Occipital lobe (tissue), 3 donors: ENCODE measurements at places on chromosomes 6 and 20. TPM values are rescaled to one million over a fixed set of nuclear protein-coding genes. Genes with fewer than 3 reads are reported as not detected.

Gene GNAS-AS1
- total RNA-seq: 0.94 TPM

Gene MTHFD1L
- total RNA-seq: 18.4 TPM

Gene HLA-DQA1
- total RNA-seq: 0.16 TPM

DNA sequence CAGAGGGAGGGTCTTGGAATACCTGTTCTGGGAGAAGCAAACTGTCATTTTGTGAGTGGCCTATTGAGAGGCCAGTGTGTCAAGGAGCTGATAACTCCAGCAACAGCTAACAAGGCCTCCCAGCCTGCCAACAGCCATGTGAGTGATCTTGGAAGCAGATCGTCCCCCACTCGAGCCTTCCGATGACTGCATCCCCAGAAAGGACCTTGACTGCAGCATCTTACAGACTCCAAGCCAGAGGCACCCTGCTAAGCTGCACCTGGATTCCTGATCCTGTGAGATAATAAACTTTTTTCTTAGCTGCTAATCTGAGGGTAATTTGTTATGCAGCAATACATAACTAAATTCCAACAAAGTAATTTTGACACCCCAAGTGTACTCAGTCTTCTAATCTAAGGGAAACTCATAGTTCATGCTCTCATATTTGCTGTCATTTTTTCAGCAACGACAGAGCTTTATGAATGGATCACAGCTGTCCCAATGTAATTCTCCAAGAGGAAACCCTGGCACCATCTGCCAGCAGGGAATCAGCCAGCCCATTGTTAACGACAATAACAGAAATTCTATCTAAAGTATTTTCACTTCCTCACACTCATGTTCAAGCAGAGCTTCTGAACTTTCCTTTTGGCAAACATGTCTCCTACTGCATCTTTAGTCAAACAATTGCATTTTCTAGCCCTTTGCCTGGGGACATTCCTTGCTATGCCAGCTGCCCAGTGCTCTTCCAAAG, 470.2 kb upstream of the BTBD3 start:
- DNase-seq: no peak

DNA sequence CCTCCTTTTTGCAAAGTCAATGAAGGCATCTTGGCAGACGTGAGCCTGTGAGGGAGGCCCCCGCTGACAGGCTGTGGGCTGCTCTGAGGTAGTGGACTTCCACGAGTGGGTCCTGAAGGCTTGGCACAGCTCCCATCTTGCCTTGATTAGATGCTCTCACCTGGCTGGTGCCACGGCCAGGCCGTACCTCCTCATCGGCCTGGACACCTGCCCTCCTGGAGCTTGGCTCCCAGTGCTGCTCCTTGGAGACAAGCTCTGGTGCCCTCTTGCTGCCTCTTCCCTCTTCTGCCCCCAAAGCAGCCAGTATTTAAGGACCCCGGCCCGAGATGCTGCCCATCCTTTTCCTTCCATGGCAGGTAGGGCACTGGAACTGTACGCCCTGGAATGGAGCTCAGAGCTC, 93.5 kb downstream of the ERMARD start:
- no peak for DNase-seq

- no peak for DNase-seq
Observed at GRCh38 chr6:76578746-76579145, 506.3 kb upstream of the IMPG1 start.

DNA sequence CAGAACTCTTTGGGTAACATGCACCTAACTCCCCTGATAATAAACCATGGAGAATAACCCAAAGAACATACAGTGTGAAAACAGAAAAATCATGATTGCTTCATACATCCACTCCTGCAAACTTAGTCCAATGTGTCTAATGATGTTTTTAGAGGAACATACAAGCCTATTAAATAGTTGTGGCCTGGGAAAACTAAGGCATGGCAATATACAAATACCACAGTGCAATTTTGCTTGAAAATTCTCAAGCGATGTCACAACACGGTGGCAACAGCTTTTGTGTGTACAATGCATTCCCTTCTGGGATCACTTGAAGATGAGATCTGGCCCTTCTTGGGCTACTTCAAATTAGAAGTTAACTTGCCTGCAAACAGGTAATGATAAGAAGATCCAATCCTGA, 16.7 kb downstream of the MAP3K5 start:
- no peak for DNase-seq

DNA sequence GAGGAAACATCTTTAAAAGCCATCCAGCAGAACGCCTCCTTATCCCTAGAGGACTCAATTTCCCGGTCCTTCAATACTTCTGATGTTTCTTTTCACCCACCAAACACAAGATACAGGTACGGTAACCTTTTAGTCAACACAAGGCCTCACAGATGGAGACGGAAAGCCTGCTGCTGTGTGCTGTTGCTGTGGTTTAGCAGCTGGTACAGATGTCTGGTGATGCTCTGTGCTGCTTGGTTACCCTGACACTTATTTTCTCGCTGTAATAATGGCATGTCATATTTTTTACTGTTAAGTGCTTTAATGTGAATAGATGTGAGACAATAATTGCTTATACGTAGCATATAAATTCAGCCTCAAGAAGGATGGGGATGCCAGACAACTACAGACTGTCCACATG, 25.3 kb downstream of the GMDS start:
- DNase-seq: no peak

- DNase-seq: peak; percentile 65
Observed at GRCh38 chr20:50724851-50725723, 6.3 kb upstream of the PARD6B start.

GRCh38 chr6:109174916-109175315, 79.6 kb downstream of the CEP57L1 start:
- DNase-seq: no peak

DNA sequence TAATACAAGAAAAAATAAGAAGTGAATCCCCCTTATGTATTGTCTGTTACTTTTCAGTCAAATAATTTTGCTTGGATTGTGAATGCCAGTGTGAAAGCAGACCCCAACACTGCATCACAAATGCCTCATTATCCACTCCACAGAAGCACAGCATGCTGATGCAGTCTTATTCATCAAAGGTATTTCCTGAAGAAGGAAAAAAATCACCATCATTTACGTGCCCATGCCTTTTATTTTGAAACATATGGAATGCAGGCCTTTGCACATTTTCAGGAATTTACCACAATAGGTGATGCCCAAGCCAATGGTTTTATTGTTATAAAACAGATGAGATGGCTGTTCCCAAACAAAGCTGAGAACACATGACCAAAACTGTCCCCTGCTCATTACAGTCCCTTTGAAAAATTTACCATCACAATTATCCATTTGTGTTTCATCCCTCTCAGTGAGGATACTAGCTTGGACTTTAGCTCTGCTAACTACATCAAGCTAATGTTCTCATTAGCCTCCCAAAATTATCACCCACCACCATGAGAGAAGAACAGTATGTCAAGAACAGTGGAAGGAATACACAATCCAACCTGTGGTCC, 180.6 kb upstream of the HTR1E start:
- no peak for DNase-seq

- peak; percentile 66 for DNase-seq
Observed at GRCh38 chr6:112337209-112337638, 9.9 kb upstream of the RFPL4B start.
